Cardiac septum (tissue), 1 donor: ENCODE measurements at places on chromosomes 5 and 9.
A peak's percentile ranks its signal among the peaks of the same experiment; 100 is the strongest.

- DNase-seq, result no peak
Measured at GRCh38 chr5:100852988-100853449, 50.1 kb downstream of the ST8SIA4 start.

DNA sequence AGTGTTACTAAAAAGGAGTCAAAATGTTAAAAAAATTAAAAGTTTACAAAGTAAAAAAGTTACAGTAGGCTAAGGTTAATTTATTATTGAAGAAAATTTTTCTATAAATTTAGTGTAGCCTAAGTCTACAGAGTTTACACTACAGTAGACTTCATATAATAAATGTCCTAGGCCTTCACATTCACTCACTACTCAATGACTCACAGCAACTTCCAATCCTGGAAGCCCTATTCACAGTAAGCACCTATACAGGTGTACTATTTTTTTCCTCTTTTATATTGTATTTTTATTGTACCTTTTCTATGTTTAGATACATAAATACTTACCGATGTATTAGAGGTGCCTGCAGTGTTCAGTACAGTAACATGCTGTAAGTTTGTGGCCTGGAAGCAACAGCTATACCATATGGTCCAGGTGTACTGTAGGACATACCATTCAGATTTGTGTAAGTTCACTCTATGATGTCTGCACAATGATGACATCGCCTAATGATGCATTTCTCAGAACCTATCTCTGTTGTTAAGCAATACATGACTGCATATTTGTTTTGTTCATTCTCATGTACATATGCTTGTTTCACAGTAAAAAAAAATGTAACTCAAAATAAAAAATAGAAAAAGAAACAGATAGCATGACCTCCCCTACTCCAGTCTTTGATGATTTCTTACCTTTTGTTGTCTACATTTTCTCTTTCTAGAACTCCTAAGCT, 64.7 kb downstream of the NR3C1 start:
- no peak for DNase-seq

DNA sequence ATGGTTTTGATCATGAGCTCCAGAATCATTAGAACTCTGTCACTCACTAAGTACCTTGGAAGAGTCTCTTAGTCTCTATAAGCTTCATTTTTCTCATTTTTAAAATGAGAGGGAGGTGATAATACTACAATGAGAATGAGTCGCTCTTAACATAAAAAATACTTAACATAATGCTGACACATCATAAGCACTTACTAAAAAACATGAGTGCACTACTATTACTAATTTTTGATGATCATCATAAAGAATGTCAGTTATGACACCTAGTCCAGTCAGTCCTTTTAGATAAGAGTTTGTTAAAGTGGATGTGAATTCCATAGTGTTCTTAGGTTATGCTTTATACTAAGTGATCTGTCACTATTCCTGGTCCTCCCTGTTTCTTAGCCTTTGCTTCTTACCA, 200.4 kb upstream of the SLC24A2 start:
- DNase-seq, result no peak

DNA sequence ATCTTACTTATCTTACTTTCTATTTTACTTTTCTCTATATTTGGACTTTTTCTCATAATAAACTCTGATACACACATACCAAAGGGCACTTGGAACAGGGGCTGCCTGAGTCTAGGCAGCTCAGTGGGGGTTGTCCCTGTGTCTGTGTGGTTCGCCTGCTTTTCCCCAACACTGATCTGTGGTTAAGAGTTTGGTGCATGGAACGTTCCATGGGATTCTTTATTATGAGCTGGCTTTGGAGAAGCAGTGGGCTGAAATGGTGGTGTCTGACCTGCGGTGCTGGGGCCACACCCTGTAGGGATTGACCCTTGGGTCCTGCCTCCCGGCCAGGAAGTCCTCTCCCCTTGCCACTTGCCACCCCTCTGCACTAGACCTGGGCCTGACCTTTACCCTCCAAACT, 47.4 kb downstream of the ANKRD33B start:
- no peak for DNase-seq

DNA sequence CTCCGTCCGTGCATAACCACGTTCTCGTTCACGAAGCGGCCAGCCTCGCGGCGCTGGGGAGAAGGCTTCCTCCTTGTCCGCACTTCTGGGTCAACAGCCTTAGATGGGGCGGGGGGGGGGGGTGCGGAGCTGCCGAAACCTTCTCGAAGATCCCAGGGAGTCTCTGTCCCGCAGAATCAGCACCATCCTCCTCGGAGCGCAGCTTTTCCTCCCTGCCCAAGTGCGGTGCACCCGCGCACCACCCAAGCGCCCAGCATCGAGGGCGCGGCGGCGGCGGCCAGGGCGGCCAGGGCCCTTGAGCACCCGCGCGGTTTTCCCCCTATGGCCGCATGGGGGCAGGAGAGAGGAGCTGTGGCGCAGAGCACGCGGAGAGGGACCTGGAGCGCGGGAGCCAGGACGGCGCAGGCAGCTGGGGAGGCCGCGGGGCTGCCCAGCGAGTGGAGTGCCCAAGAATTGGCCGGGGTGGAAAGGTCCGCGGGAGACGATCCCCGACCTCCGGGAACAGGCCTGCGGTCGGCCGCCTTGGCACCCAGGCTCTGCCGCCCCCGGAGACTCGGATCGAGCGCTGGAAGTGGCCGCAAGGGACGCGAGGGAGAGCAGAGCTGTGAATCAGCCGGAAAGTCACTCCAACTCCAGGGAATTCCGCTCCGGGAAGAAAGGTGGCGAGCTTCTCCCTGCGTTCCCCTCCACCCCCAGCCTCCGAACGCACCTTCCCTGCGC, 43.1 kb downstream of the TMEM174 start:
- no peak for DNase-seq

DNA sequence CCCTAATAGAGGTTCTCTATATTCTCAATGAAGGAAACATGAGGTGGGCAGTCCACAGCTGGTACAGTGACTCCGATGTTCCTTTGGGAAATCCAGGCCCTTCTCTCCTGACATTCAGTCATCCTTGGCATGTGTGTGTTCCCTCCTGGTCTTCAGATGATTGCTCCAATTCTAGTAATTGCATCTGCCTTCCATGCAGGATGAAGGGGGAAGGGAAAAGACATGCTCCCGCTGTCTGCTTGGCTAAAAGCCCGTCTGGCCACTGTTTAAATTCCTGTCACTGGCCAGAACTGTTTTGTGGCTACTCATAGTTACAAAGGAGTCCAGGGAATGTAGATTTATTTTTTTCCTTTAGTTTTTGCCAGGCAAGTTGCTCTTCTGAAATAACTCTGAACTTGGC, 65.0 kb downstream of the MAST4 start:
- DNase-seq, result no peak

- DNase-seq, result no peak
Measured at GRCh38 chr5:141875795-141876627, 2.2 kb downstream of the PCDH1 start.

- DNase-seq, result no peak
Measured at GRCh38 chr5:165035520-165035919, 1530.1 kb downstream of the MAT2B start.

DNA sequence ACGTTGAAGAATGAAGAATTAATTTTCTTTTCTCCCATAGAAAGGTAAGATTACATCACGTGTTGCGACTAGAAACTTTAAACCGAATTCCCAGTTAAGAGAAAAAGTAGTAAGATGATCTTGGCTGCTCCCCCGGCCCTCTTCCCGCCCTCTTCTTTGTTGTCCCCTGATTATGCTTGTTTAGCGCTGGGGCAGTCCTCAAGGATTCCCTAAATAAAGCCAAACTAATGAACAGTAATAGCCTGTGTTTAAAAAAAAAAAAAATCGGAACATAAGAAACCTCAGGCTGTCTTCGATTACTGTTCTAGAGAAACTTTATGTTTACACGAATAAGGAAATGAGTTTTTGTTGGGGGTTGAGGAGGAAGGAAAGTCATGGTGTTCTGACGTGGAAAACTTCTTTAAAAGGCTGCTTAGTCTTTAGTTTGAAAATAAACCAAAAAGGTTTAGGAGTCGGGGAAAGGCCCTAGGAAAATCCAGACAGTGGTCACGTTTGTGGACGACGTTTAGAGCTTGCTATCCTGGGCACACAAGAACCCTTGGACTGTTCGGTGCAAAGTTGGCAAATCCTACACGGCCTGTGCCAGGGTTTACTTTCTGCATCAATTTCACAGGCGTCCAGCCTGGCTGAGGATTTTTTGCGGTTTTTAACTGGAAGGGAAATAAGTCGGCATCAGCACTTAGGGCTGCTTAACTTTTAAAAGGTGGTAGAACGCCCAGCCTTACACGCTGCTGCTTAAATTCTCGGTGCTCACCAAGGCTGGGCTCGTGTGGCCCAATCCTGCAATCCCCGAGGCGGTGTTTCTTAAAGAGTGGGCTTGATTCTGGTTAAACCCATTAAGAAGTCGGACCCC, 1.1 kb upstream of the MAT2B start:
- no peak for DNase-seq

DNA sequence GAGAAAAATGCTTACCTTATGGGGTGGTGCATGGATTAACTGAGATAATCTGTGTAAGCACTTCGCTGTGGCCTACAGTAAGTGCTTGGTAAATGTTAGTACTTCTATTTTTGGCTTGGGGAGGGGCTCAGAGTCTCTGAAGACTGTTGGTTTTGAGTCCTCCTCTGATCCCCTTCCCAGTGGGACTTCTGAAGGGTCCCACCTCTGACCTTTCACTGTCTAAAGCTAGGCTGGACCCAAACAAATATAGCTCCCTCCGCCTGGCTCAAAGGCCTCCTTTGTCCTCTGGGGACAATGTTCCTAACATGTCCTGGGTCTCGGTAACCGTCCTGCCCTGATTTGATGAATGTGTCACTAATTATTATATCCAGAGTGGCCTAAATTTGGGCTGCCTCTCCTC, 34.8 kb downstream of the CAMK2A start:
- no peak for DNase-seq

- no peak for DNase-seq
Measured at GRCh38 chr5:124906339-124907097, 160.1 kb upstream of the ZNF608 start.

GRCh38 chr9:13915591-13916301, 398.2 kb downstream of the NFIB start:
- DNase-seq, result no peak

GRCh38 chr5:2696156-2696807, 55.2 kb downstream of the IRX2 start:
- no peak for DNase-seq

DNA sequence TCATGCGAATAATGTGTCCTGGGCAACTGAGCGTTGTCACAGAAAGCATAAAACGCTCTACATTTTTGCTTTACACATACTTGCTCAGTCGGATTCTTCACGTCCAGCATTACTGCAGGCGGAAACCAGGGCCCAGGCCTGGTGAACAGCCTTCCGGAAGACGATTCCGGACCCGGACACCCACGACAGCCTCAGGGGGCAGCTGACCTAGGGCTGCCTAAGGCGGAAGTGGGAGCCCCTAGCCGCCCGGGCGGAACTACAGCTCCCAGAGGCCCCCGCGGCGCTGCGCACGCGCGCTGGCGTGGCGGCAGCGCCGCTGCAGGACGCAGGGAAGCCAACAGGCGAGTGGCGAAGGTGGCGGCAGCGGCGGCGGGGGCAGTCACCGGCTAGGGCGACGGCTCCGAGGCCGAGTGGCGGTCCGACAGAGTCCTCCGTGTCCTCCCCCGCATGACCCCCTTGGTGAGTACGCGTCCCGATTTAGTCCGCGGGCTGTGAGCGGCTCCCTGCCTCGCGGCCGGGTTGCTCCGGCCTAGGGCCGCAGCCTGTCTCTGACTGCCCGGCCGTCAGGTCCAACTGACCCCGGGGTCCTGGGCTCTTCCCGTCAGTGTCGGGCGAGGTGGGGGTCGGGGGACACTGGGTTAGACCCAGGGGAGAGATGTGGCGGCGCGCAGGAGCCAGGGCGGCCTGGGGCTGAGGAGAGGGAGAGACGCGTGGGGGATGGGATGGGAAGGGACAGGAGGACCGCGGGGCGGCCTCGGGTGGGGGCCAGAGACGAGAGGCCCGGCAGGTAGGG, at the start of gene GAPVD1:
Gene GAPVD1 (plus strand): TSS at position 326 of the 793 bp plus-strand sequence. CDS start 37,096 bp downstream, outside the sequence.
- peak; percentile 95 for DNase-seq

GRCh38 chr5:5037674-5038073, 102.5 kb upstream of the ADAMTS16 start:
- no peak for DNase-seq

DNA sequence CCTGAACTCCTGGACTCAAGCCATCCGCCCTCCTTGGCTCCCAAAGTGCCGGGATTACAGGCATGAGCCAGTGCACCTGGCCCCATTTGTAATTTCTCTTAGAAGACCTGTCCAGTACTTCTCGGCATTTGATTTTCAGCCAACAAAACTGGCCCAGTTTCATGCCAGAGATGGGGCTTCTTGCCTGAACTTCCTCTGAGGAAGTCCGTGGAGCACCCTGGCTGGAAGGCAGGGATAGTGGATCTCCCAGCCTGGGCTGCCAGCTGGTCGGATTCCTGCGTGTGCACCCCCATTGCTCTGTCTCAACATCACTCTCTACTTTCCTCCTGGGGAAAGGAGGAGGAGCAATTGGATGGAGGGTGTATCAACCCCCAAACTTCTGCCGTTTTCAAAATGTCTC, 39.0 kb downstream of the FAM78A start:
- peak; percentile 54 for DNase-seq

GRCh38 chr5:90096415-90097081, 313.0 kb downstream of the CETN3 start:
- DNase-seq, result no peak

DNA sequence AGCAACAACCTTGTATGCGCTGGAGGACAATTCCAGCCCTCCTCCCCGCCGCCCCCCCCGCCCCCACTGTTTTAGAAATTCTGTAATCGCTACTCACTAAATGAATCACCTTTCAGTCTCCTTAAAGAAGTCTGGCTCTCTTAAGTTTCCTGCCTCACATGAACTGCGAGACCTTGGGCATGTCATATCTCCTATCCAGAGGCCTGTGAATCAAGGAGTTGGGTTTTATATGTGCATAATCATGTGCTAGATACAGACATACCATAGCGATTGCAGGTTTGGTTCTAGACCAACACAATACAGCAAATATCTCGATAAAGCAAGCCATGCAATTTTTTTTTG, 337 bp upstream of the DMAC1 start:
- DNase-seq, result no peak

- DNase-seq, result no peak
Measured at GRCh38 chr5:52007230-52007858, 624.1 kb downstream of the ISL1 start.

DNA sequence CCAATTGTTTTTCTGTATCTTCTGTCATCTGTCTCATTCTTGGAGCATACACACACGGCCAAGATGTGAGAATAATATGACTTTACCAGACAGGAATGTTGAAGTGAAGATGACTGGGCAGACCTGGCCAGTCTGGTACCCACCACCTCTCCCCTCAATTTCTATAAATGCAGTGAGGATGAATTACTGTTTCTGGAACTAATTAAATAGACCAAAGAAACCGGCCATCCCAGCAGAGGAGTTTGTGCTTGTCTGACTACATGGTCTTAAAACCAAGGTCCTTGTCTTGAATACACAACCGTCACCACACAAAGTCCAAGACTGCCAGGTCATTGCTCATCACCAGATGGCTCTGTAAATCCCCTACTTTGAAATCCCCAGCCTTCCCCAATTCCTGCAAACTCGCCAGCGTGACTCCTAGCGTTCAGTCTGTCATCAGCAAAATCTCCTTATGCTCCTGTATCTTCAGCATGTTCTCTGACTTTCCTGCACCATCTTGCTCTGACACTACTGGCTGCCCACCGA, 147.2 kb downstream of the PDE4D start:
- DNase-seq, result no peak

GRCh38 chr5:138468133-138468965, 3.1 kb downstream of the EGR1 start:
- DNase-seq, result no peak

GRCh38 chr5:60668686-60669304, 31.2 kb downstream of the DEPDC1B start:
- DNase-seq, result no peak

- no peak for DNase-seq
Measured at GRCh38 chr5:171269717-171270116, 39.3 kb upstream of the TLX3 start.
